Adrenal gland (tissue), 19 donors: ENCODE measurements at places on chromosomes 7 and 10.
A peak's percentile ranks its signal among the peaks of the same experiment; 100 is the strongest.

GRCh38 chr7:38186593-38187314, 8.7 kb downstream of the STARD3NL start:
- DNase-seq, result no peak

- DNase-seq, result no peak
Measured at GRCh38 chr7:102935450-102936115, 22.8 kb downstream of the LRRC17 start.

- no peak for DNase-seq
Measured at GRCh38 chr7:100122067-100122466, 2.6 kb downstream of the CNPY4 start.

DNA sequence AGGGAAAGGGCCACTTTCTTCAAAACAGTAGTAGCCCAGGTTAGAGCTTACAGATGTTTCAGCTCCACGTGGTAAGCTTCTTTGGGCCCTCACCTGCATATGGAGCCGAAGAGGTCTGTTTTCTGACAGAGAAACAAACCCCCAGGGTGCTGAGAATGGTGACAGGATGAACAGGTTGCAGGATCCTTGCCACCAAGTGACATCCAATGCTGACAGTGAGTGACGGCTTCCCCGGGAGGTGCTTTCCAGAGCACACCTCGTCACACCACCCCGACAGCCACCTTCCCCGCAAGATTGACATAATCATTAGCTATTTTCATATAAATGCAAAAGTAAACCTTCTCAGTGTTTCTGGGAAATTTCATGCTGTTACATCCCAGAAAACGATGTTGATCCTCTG, 109.3 kb upstream of the BTBD16 start:
- DNase-seq, result no peak

- no peak for DNase-seq
Measured at GRCh38 chr7:134782121-134782623, 2.7 kb downstream of the CALD1 start.

DNA sequence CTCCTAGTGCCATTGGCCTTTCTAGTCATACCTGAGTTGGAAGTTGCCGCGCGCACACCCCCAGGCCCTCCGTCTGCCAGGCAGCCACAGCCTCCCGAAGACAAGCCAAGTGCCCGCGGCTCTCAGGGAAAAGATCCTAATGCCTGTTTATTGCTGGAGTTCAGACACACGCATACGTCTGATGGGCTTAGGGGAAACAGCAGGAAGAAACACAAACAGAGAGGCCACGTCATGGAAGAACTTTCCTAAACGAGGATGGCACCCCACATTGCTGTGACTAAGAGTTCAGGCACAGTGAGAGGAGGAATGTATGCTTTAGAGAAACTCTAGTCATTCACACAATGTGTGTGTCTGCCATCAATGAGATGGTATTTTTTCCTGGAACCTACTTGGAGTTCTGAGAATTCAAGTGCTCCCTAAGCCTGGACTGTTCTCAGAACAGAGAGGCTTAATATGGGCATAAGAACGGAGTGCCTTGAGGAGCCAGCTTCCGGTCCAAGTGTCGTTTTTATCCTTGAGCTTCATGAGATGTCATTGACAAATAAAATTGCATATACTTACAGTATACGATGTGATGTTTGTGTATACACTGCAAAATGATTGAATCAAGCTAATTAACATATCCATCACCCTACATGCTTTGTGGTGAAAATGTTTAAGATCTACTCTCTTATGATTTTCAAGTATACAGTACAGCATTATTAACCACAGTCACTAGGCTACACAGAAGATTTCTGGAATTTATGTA, 11.6 kb upstream of the RBP3 start:
- no peak for DNase-seq

GRCh38 chr7:49088017-49088416, 163.7 kb downstream of the CDC14C start:
- DNase-seq, result no peak

GRCh38 chr10:46226900-46227558, 59.8 kb upstream of the ANTXRL start:
- no peak for DNase-seq

- DNase-seq, result no peak
Measured at GRCh38 chr10:64261676-64262075, 740.5 kb downstream of the REEP3 start.

DNA sequence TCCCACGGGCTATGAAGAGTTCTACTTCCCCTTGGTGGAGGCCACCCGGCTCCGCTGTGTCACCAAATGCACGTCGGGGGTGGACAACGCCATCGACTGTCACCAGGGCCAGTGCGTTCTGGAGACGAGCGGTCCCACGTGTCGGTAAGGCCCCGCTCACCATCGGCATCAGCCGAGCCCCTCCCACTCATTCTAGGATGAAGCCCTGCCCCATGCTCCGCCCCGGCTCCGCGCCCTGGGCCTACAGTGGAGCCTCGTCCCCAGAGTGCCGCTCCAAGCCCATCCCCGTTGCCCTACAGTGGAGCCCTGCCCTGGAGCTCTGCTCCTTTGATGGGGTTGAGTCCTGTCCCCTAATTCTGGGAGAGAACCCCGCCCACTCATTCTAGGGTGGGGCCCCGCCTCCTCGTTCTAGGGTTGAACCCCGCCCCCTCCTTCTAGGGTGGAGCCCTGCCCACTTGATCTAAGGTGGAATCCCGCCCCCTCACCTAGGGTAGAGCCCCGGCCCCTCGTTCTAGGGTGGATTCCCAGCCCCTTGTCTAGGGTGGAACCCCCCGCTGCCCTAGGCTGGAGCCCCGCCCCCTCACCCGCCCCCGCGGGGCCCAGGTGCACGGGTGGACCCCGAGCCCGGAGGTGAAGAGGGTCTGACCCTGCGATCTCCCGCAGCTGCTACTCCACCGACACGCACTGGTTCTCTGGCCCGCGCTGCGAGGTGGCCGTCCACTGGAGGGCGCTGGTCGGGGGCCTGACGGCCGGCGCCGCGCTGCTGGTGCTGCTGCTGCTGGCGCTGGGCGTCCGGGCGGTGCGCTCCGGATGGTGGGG, 3.4 kb upstream of the MUC12 start:
- DNase-seq, result peak; percentile 69

DNA sequence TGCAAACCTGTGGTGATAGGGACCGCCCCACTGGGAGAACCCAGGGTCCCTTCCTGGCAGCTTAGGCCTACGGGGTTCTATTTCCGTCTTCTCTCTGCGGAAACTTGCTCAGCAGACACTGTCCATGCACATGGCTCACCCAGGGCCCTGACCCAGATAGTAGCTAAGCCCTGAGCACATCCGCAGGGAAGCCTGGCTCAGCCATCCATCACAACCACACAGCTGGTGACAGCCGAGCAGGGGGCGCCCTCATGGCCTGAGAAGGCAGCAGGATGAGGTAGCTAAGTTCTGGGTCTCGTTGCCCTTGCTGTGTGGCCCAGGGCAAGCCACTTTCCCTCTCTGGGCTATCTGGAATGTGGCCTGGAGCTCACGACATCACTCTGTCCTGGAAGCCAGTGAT, 23.3 kb downstream of the NPTX2 start:
- DNase-seq, result no peak

GRCh38 chr7:132412435-132412834, 163.8 kb downstream of the PLXNA4 start:
- no peak for DNase-seq

DNA sequence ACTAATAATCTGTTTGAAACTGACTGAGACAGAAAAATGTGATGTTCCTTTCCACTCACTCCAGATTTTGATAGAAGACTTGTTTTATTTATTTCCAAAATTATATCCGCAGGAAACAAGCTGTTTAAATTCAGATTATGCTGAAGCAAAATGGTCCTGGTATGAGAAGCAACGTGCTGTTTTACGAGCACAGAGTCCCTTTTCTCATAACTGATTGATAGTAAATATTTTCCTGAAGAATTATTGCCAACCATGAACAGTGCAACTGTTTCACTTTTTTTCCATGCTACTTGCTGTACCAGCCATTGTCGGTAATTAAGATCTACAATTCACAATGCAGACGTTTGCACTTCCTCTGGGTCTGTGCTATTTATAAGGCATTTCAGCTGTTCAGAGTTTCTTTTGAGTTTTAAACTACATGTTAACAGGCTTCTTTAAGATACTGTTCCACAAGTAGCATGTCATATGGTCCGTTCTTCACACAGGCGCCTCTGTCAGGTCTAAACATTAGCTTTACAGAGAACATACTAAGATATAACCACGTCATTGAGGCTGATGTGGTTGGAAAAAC, 103.8 kb downstream of the POLL start:
- no peak for DNase-seq

DNA sequence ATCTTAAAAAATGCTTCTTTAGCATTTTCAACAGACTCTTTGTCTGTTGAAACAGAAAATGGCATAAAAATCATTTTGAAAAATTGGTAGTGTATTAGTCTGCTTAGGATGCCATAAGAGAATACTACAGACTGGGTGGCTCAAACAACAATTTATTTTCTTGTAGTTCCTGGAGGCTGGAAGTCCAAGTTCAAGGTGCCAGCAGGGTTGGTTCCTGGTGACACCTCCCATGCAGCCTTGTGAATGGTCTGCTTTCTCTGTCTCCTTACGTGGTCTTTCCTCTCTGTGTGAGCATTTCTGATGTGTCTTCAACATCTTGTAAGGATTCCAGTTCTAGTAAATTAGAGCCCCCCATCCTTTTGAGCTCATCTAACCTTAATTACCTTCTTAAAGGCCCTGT, 26.1 kb upstream of the RAB11FIP2 start:
- DNase-seq, result no peak

GRCh38 chr10:57962839-57963238, 304.9 kb downstream of the IPMK start:
- DNase-seq, result no peak

GRCh38 chr7:38292442-38292841, 19.0 kb upstream of the TARP start:
- DNase-seq, result no peak

GRCh38 chr7:41943094-41943577, 240.2 kb upstream of the INHBA start:
- peak; percentile 88 for DNase-seq

DNA sequence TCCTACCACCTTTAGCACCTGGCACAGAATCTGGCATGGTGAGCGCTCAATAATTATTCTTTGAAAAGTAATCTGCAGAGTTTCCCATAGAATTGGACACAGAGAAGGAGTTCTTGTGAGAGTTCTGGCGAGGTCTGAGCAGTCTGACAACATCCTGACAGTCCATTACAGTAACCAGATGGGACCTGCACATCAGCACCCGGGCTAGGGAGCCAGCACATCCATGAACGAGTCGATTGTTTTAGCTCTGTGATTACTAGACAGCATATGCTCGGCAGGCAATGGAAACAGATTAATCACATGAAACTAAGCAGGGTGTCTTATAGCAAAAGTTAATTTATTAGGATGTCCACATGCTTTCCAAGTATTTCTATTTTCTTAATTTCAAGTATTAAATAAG, 96.7 kb downstream of the SEMA3D start:
- DNase-seq, result no peak

DNA sequence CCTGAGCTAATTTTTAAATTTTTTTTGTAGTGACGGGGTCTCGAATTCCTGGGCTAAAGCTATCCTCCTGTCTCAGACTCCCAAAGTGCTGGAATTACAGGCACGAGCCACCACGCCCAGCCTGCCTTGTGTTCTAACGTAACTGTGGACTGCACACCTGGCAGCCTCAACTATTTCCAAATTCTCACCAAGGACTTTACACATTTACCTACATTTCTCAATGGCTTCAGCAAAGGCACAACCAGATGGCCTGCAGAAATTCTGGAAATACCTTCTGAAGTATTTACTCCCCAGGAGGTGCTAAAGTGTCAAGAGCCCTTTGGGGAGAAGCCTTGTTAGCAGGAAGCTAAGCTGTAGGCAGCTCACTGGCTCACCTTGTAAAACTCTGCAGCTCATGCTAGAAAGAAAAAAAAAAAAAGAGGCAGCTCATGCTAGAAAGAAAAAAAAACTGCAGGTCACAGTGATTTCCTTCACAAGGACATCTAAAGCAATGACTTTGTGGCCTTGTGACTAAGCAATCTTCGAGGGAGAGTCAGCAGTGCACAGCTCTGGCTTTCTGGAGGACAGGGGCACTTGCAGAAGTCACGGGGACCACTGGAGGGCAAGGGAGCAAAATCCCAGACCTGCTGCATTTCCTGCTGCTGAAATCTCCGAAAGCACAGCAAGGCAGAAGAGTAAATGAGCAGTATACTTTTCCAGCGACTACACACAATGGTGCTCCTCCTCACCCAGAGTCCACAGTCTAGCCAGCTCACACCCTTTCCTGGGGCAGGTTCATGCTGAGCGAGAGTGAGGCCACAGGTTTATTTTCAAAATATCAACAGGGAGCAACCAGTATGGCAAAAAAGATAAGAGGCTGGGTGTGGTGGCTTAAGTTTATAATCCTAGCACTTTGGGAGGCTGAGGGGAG, 40.4 kb downstream of the BAIAP2L1 start:
- peak; percentile 61 for DNase-seq

DNA sequence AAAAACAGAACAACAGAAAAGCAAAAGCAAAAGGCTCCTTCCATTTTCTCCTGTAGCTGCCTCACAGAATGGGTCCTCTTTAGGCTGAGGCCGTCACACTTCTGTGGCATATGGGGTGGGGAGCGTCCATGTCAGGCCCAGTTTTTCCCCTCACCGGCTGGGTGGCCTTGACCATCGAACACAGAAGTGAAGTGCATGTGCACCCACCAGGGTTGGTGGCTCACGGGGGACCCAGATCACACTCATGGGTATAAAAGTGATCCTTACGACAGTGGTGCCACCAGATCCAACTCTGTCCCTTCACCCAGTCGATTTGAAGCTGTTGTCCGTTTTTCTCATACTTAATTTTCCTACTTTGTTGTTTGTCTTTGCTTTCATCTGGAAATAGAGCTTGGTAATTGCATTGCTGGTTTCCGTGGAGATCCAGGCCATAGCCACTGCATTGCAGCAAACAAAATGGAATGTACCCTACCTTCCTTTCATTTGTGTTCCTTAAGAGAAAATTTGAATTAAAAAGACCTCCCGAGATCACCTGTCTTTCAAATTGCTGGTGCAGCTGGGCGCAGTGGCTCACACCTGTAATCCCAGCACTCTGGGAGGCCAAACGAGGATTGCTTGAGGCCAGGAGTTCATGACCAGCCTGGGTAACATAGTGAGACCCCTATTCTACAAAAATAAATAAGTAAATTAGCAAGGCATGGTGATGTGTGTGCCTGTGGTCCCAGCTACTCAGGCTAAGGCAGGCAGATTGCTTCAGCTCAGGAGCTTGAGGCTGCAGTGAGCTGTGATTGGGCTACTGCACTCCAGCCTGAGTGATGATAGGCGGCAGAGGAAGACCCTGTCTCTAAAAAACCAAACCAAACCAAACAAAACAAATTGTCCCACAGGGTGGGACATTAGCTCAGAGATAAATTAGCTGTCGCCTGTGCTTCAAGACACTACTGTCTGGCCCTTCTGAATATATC, 10.7 kb upstream of the GJD4 start:
- no peak for DNase-seq

DNA sequence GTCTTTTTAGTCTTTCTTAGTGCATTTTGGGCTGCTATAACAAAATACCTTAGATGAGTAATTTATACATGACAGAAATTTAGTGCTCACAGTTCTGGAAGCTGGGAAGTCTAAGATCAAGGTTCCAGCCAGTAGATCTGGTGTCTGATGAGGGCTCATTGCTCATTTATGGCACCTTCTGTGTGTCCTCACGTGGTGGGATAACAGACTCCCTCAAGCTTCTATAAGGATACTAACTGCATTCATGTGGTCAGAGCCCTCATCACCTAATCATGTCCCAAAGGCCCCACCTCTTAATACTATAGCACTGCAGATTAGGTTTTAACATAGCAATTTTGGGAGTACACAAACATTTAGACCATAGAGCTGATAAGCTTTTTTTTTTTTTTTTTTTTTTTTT, 80.4 kb downstream of the ZNRF2 start:
- no peak for DNase-seq

- no peak for DNase-seq
Measured at GRCh38 chr7:131067220-131067619, 260.5 kb upstream of the MKLN1 start.
